ENCODE measurements at places on chromosomes 12 and 14. TPM values are rescaled to one million over a fixed set of nuclear protein-coding genes. Genes with fewer than 3 reads are reported as not detected.

ESRRB gene
- not detected for total RNA-seq

PLEKHD1 gene
- under 0.01 TPM for total RNA-seq

CARMIL3 gene
- 0.38 TPM for total RNA-seq

OTOGL gene
- total RNA-seq: not detected

NID2 gene
- 301 TPM for total RNA-seq

ZNF26 gene
- total RNA-seq: 4.1 TPM

ZNF641 gene
- 4.9 TPM for total RNA-seq

TSHR gene
- 7.2 TPM for total RNA-seq

HCAR3 gene
- total RNA-seq: not detected

KRT6B gene
- not detected for total RNA-seq

ZDHHC22 gene
- not detected for total RNA-seq

BICDL1 gene
- total RNA-seq: 0.65 TPM

KRT79 gene
- total RNA-seq: 0.16 TPM

SRGAP1 gene
- total RNA-seq: 16.8 TPM

CLEC4D gene
- not detected for total RNA-seq

DNAI7 gene
- total RNA-seq: not detected

IL23A gene
- 1.1 TPM for total RNA-seq

RD3L gene
- not detected for total RNA-seq

ADAM21 gene
- total RNA-seq: under 0.01 TPM

GLIPR1L1 gene
- total RNA-seq: not detected

APAF1 gene
- 10.3 TPM for total RNA-seq

SLCO1C1 gene
- not detected for total RNA-seq

C12orf56 gene
- total RNA-seq: 1.3 TPM

LGR5 gene
- total RNA-seq: not detected

CIDEB gene
- total RNA-seq: 1.3 TPM

CHURC1 gene
- 38.8 TPM for total RNA-seq

RGS6 gene
- total RNA-seq: not detected

TIGAR gene
- total RNA-seq: 5.6 TPM
